Right lung (tissue), 10 donors: ENCODE measurements at places on chromosomes 3 and 15. TPM values are rescaled to one million over a fixed set of nuclear protein-coding genes. Genes with fewer than 3 reads are reported as not detected.
A peak's percentile ranks its signal among the peaks of the same experiment; 100 is the strongest.

- no peak for DNase-seq
These were observed 27.7 kb downstream of the GRM2 start for GRCh38 chr3:51734572-51734907.

DNA sequence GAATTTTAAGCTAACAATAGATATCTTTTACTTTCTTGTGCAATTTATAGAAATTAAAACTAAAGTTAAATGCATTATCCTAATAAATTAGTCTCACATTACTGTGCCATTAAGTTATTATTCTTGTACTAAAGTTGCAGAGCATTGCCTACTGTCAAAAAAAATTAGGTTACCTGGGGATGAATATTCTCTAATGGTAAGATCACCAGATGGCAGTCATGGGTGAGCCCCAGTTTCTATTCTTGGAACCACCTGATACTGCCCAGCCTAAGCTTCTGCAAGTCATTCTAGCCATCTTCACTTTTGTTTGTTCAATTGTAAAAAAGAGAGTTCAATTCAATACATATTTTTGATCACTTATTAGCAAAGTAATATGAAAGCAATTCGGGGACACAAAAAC lies 213.2 kb downstream of the CADM2 start:
- no peak for DNase-seq

DNA sequence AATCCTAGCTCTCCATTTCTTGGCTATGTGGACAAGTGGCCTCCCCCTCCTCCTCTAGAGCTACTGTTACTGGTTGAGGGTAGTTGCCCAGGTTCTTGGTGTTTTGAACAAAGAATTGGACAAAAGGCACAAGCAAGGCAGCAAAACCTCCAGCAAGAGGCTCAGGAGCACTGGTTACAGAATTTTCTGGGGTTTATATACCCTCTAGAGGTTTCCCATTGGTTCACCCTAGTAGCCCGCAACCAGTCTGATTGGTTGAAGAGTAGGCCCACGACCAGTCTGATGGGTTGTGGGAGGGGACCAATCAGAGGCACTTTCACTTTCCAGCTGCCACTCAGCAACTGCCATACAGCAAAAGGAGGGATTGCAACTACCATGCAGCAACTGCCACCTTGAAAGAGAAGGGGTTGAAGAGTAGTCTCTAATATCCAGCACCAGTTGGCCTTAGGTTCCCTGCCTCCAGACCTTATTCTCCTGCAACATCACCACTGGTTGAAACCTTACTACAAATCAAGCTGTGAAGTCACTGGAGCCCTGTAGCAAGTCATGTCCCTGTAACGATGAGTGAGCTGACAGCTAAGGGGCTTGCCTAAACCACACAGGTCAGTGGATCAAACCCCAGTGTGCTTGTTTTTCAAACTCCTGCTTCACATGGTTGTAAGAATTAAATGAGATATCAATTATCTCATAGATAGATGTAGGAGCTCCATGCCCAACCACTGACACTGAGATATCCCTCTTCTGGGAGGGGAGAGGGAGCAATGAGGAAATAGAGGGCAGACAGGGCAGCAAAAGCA lies 2.9 kb upstream of the C15orf39 start:
- no peak for DNase-seq

DNA sequence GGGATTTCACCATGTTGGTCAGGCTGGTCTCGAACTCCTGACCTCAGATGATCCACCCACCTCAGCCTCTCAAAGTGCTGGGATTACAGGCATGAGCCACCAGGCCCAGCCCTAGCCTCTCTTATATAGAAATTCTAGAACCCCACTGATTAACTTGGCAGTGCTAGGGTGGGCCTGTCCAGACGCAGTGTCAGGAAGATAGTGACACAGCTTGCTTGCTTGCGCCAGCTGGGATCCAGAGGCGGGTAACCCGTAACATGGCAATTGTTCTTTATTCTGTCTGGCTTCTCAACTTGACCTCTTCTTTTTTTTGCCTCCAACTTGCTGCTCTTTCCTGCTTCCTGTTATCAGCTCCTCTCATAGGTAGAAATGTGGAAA lies 16.2 kb downstream of the CEP19 start:
- no peak for DNase-seq

DNA sequence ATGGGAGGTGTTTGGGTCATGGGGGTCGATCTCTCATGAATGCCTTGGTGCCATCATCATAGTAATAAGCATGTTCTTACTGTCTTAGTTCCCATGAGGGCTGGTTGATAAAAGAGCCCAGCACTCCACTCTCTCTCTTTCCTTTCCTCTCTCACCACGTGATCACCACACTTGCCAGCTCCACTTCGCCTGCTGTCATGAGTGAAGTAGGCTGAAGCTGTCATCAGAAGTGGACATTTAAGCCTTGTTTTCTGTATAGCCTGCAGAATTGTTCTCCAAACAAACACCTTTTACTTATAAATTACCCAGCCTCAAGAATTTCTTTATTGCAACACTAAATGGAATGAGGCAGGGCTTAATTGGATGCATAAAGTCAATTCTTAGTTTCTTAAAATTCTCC lies 6.1 kb downstream of the OR5H1 start:
- no peak for DNase-seq

GRCh38 chr3:185272033-185272432 lies 18.2 kb upstream of the EHHADH start:
- DNase-seq: no peak

GRCh38 chr3:133503409-133503808 lies 70.1 kb upstream of the CDV3 start:
- no peak for DNase-seq

DNA sequence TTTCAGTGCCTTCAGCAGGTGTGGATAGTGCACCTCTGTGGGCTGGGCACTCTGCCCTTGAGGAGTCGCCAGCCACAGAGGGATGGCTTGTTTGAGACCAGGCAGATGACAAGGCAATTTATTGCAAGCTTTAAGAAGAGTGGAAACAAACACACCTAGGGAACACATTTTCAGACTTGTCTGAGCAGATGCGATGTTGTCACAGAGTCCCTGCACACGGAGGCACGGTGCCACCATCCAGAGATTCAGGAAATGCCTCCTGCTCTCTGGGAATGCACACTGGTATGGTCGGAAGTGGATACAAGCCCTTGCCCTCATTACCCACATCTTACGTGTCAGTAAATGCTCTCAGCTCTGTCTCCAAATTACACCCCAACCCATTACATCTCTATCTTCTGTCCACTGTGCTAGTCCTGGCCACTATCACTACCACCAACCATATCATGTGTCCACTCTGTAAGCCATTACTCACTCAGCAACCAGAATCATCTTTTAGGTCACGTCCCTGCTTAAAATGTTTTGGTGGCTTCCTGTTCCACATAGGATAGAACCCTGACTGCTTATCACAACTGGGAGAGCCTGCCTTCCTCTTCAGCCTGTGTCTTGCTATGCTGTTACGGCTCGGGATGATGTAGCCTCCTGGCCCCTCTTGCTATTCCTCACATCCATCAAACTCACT lies 196.9 kb downstream of the SLCO3A1 start:
- DNase-seq: no peak

GRCh38 chr15:26374806-26375205 lies 398.1 kb downstream of the GABRB3 start:
- no peak for DNase-seq

GRCh38 chr15:67087507-67088172 lies 22.2 kb downstream of the SMAD3 start:
- no peak for DNase-seq

GRCh38 chr3:28989646-28990089 lies 291.2 kb upstream of the RBMS3 start:
- DNase-seq: no peak

DNA sequence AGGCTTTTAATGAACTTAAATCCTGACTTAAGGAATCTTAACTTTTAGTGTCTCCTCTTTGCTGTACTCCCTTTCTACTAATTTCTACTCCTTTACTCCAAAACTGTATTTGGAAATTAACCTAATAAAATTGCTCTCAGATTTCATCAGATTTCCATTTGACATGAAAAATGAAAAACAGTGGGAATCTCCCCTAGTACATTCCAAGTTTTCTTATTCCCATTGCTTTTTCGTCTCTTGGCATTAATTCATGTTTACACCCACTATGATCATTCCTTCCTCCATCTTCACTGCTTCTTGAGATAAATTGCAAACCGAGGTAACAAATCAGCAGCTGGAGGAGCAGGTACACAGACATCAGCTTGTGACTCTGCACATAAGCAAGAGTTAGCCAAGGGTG lies 208.7 kb downstream of the VGLL3 start:
- DNase-seq: no peak

- DNase-seq: no peak
These were observed 66.1 kb downstream of the ATP10A start for GRCh38 chr15:25797035-25797434.

GRCh38 chr15:98754657-98755022 lies 106.3 kb downstream of the IGF1R start:
- no peak for DNase-seq

GRCh38 chr3:194082743-194083636 lies 53.0 kb upstream of the HES1 start:
- no peak for DNase-seq

DNA sequence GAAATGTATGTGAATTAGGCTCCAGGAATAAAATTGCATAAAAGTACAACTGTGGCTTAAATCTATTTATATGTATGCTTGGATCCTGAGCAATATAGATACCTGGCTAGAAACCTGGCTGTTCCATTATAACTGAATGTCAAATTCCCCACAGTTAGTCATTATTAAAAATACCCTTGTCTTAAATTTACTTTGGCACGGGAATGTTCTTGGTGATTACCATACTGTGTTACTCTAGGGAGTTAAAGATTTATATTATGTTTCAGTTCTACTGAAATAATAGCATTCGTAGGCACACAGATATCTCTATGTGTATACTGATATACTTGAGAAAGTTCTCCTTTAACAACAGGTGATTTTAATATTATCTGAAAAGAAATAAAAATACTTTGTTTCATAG lies 394.1 kb downstream of the PTPRG start:
- no peak for DNase-seq

GRCh38 chr3:66406831-66407610 lies 93.8 kb downstream of the LRIG1 start:
- no peak for DNase-seq

- no peak for DNase-seq
These were observed 50.5 kb downstream of the MYO1E start for GRCh38 chr15:59322056-59322759.

- no peak for DNase-seq
These were observed 479.5 kb upstream of the AGTR1 start for GRCh38 chr3:148218222-148218621.

DNA sequence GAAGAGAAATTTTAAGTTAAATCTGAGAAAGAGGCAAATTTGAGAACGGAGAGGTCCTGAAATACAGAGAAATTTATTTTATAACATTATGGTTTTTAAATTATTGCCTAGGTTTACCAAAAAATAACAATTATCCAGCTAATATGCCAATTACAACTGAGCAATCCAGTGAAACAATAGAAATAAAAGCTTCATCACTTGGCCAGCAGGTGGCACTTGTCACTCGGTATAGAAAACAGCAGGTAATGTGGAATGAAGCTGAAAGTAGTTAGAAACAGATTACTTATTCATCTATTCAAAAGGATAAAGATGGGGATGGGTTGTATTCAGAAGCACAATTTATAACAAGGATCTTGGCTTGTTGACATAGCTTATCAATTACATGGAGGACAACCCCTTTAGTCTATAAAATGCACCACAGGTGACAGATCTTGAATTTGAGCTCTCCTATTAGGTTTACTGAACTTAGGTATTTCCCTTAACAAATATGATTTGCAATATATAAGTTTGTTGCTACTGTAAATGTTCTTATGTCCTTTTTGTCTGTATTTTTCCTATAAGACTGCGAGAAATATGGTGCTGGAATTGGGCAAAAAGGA lies 70.1 kb upstream of the GUCA1C start:
- peak; percentile 34 for DNase-seq

DNA sequence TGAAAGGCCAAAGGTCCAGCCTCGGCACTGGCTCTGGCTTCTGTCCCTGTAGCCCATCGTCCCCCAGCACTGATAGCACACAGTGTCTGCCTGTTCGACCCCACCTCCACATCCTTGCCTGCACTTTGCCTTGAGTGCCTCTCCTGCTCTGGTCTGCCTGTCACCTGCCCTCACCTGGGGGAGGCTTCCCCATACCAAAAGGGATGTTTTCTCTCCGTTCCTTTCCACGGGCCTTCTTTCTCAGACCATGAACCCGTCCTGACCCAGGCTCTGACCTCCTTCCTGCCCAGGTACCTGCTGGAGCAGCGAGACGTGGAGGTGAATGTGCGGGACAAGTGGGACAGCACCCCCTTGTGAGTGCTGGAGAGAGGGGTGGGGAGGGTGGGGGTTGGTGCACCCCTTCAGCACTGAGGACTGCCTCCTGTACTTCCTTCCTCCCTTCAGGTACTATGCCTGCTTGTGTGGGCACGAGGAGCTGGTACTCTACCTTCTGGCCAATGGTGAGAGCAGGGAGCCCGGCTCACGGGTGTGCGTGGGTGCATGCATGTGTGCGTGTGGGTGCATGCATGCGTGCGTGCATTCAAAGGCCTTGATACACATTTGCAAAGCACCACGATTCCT lies 1.5 kb downstream of the ABTB1 start:
- no peak for DNase-seq

GRCh38 chr3:118436697-118437262 lies 597.9 kb downstream of the IGSF11 start:
- no peak for DNase-seq

DNA sequence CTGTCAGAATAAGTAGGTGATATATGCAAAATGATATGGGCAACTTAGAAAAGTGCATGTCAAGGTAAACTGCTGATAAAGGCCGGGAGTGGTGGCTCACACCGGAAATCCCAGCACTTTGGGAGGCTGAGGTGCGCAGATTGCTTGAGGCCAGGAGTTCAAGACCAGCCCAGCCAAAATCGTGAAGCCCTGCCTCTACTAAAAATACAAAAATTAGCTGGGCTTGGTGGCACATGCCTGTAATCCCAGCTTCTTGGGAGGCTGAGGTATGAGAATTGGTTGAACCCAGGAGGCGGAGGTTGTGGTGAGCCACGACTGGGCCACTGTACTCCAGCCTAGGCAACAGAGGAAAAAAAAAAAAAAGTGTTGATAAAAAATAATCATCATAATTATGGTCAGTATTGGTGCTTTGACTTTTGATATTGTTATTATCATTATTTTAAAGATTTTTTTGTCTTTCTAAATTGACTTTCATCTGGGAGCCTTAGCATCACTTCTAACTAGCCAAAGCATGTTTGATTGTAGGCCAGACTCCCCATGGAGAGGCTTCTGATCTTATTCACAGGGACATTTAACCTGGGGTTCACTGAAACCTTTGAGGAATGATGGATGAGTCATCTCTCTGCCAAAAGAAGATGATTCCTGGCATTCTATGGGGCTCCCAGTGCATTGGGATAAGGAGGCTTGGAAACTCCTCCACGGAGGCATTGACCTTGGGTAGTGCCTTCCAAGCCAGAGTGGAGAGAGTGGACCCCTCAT lies 5.6 kb downstream of the ZBTB38 start:
- no peak for DNase-seq

ALDH1L1 gene
- 1.1 TPM for polyA plus RNA-seq

ZNF774 gene
- 5.7 TPM for polyA plus RNA-seq

SFMBT1 gene
- polyA plus RNA-seq: 8.4 TPM

COLQ gene
- 7.4 TPM for polyA plus RNA-seq

EFHB gene
- 6.2 TPM for polyA plus RNA-seq

GOLGA8T gene
- polyA plus RNA-seq: not detected

MCTP2 gene
- polyA plus RNA-seq: 31.9 TPM

XCR1 gene
- polyA plus RNA-seq: 0.42 TPM

ACOX2 gene
- polyA plus RNA-seq: 62.0 TPM

SEC62 gene
- polyA plus RNA-seq: 165 TPM

MINDY4B gene
- polyA plus RNA-seq: not detected

FMN1 gene
- 3.1 TPM for polyA plus RNA-seq

MAP6D1 gene
- 0.47 TPM for polyA plus RNA-seq

TMF1 gene
- 54.5 TPM for polyA plus RNA-seq

TMC3 gene
- polyA plus RNA-seq: 0.26 TPM

GRIP2 gene
- polyA plus RNA-seq: 0.60 TPM

CPEB1 gene
- polyA plus RNA-seq: 3.1 TPM

QARS1 gene
- 316 TPM for polyA plus RNA-seq

GCNT3 gene
- 0.36 TPM for polyA plus RNA-seq
